ENCODE measurements at places on chromosomes 2 and 18. TPM values are rescaled to one million over a fixed set of nuclear protein-coding genes. Genes with fewer than 3 reads are reported as not detected.

The IL1F10 gene
- total RNA-seq = not detected

The POLR1A gene
- total RNA-seq = 38.9 TPM

The MRPS9 gene
- 26.0 TPM for total RNA-seq

The SLC19A3 gene
- 4.1 TPM for total RNA-seq

The SPATS2L gene
- total RNA-seq = 89.2 TPM
